ENCODE measurements at places on chromosomes 6 and 20.

DNA sequence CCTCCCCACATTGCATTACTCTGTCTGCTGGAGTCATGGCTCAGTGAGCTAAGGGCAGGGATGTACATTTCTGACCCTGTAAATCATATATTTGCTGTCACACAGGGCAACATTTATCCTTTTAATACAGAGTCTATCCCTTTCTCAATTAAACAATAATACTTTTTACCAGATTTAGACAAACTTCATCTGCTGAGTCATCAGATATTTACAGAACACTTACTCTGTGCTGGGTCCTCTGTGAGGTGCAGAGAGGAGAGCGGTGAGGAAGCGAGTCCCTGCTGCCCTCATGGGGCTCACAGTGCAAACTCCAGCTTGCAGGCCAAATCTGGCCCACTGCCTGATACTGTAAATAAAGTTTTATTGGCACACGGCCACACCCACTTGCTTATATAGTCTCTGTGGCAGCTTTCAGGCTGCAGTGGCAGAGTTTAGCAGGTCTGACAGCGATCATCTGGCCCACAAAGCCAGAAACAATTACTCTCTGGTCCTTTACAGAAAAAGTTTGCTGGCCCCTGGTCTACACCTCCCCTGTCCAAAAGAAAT lies 144.5 kb downstream of the CDH26 start:
- no peak for DNase-seq

- no peak for DNase-seq
Observed at GRCh38 chr6:119346936-119347335, 2.6 kb downstream of the MAN1A1 start.

DNA sequence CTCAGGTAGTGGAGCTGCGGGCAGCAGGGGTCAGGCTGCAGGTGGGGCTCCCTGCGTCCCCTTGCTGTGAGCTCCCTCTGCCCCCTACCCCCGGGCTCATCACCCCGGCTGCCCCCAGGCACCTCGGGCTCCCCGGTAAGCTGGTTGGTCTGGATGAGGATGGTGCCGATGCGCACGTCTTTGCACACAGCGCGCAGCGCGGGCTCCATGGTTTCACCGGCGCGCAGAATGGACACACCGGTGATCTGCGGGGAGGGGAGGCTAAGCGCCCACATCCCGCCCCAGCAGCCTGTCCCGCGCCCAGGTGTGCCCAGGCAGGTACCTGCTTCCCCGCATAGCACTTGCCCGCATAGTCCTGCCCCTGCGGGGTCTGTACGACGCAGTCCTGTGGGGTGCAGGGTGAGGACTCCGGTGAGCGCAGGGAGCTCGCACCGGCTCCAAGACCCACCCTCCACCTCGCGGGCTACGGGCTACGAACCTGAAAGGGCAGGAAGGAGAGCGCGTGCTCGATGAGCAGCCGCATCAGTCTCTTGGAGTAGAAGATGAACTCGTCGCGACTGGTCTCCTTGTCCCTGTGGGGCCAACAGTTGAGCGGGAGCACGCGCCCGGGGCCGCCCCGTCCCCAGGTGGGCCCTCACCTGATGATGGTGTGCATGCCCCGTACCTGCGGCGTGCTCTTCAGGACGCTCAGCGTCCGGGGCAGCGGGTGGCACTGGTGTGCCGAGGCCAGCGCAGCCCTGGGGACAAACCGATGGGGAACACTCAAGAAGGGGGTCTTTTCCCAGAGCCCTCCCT lies 15.5 kb downstream of the UCKL1 start:
- DNase-seq, result no peak

- DNase-seq, result no peak
Observed at GRCh38 chr20:50194831-50195523, 4.3 kb downstream of the CEBPB start.

DNA sequence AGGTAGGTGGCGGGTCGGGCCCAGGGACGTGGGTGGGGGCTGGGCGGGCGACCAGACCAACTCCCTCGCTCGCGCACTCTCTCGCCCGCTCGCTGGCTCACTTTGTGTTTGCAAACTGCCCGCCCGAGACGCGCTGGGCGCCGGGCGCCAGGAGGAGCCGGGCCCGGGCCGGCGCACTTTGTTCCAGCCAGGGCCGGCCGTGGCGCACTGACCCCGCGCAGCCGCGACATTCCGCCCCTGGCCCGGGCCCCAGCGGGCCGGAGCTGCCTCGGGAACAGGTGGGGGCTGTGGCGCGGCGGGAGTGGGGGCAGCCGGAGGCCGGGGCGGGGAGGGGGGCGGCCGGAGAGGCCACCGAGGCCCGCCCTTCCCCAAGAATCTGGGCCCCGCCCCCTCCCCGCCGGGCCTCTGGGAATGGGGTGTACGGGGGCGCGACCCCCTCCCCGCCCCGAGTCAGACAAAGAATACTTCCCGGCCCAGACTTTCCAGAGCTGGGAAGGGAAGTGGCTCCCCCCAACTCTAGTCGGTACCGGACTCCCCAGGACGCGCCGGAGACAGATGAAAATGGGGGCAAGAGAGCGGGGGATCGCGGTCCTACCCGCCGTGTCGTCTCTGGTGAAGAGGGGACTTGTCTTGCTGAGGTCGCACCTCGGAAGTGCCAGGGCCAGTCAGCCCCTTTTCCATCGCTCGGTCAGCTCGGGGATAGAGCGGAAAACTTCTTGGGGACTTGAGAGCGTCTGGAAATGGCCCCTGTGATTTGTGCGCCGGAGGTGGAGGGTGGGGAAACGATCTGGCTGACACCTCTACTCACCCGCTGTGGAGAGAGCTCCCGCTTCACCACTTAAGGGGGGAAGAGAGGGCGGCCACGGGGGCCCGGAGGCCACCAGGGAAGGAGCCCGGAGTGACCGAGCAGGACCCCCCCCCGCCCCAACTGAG lies 951 bp downstream of the FOXP4 start:
- DNase-seq, result peak; percentile 12

- DNase-seq, result no peak
Observed at GRCh38 chr6:52518279-52518945, 58.4 kb downstream of the TRAM2 start.

DNA sequence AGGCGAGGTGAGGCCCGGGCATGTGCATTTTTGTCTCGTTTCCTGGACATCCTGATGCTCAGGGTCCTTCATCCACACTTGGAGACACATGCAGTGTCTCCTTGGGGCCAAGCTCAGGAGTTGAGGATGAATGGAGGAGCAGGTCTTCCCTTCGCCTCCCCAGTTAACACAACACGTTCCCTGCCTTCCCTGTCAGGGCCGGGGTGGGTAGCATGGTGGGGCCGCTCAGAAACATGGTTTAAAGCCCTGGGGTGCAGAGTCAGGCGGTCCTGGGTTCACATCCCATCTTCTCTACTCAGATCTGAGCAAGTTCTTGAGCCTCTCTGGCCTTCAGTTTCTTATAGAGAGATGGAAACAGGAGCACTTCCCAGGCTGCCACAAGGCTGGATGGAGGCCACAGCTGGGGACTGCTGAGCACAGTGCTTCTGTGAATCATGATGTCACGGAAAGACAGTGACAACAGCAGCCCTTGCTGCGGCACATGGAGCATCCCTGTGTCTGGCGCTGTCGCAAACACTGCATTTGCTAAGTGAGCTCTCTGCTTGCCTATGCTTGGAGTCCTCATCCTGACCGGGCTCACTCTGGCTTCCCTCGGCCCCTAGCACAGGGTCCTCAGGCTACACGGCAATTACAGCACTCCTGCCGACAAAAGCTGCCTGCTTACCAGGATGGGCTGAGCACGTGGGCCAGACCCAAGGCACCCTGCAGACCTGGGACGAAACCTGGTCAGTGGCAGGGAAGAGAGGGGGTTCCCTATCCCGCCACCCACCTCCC lies 45.6 kb upstream of the STX16 start:
- no peak for DNase-seq

Data from NCI-H748 treated with DMSO at 0.1 percent for 48 hours (cell line).